ENCODE measurements at places on chromosomes 5 and 9.

GRCh38 chr5:159956074-159956473 lies 39.8 kb downstream of the ADRA1B start:
- no peak for DNase-seq

- no peak for DNase-seq
Measured at GRCh38 chr9:14212697-14213420, 101.1 kb downstream of the NFIB start.

DNA sequence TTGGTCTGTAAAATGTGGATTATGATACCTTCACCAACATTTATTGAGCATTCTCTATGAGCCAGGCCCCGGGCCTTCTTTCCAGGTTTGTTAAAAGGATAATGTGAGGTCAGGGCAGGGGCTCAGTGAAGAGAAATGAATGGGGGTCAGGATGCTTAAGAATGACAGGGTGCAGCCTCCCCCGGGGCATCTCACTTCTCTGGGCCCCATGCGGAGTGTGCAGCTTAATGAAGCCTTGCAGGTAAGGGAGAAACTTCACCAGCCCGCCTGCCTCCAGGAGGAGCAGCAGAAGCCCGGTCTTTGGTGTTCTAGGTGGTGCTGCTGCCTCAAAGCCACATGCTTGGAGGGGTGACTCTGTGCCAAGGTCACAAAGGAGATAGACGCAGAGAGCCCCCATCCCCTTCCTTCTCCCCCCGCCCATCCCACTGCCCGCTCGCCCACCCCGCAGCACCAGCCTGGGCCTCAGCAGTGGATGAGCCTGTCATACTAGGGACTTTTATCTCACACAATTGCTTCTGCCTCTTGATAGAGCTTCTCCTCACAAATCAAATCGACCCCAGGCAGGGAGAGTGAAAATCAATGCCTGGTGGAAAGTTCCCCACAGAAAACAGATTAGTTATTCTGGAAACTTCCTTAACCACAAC lies 244.8 kb downstream of the PBX3 start:
- DNase-seq, result no peak

DNA sequence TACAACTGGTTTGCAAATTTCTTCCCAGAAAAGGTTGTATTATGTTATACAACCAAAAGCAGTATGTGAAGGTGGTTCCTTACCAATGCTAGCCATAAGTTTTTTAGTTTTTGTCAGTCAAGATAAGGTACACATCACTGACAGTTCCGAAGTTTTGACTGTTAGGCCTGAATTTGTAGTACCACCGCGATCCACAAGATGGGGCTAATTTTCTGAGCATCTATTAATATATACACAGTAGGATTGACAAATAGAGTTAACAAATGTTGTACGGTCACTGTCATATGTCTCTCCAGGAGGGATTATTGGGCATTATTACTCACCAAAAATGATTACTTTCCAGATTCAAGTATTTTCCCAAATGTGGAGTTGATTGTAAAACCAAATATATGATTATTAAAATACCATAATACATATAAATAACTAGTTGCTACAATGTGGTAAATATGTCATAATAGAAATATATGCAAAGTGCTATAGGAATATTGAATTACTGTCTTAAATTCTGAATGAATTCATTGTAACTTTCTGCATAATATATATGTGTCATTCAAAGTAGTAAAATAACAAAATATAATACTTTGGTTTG lies 28.4 kb upstream of the LRRC19 start:
- no peak for DNase-seq

- no peak for DNase-seq
Measured at GRCh38 chr5:173329491-173330337, 1.5 kb upstream of the STC2 start.

DNA sequence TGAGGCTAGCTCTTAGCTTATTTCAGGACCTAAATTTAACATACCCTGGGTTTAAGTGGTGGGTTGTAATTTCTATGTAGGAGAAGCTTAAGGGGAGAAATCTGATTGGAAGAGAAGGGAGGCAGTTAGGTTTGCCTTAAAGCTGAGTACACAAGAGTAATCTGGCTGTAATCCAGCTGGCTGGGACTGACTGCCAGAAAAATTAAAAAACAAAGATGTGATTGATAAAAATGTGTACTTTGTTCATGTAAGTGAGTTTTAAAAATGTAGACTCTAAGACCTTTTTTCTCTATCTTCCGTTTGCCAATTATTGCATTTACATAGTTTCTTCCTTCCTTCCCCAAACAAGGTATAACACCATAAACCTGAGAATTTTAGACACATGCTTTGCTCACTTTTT lies 17.5 kb upstream of the MSMP start:
- no peak for DNase-seq

DNA sequence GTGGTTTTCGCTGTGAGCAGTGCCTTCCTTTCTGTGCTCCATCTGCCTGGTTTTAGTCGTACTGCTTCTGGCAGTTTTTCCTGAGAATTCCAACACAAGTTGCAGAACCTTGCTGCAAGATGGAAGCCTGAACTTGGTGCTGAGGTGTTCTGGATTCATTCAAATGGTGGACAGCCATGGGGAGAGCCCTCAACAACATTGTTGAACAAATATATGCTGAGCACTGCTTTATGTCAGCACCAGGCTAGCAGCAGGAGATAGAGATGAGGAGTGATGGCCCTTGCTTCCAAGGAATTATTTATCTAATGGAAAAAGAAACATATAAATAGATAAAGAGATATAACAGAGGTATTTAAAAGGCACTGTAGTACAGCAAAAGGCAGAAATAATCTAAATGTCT lies 7.3 kb upstream of the RPS6 start:
- no peak for DNase-seq

DNA sequence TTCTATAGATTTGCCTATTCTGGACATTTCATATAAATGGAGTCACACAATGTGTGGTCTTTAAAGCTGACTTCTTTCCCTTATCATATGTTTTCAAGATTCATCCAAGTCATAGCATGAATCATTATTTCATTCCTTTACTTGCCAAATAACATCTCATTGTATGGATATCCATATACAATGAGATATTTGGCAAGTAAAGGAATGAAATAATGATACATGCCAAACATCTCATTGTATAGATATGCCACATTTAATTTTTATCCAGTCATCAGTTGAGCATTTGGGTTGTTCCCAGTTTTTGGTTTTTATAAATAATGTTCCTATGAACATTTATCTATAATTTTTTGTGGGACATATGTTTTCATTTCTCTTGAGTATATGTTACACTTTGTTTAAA lies 20.5 kb upstream of the OR2K2 start:
- DNase-seq, result no peak

- no peak for DNase-seq
Measured at GRCh38 chr9:108956022-108956630, 21.9 kb downstream of the ABITRAM start.

- no peak for DNase-seq
Measured at GRCh38 chr5:160463740-160464465, 42.2 kb downstream of the PTTG1 start.
